Activated CD4-positive, CD25-positive, alpha-beta regulatory T cell (primary cell): ENCODE measurements at places on chromosomes 1 and 21.

GRCh38 chr21:31802331-31802730 lies 70.4 kb upstream of the SCAF4 start:
- DNase-seq = no peak

GRCh38 chr1:214899908-214900460 lies 182.6 kb upstream of the KCNK2 start:
- no peak for DNase-seq

GRCh38 chr1:30743584-30744059 lies 14.0 kb downstream of the LAPTM5 start:
- DNase-seq = no peak

- no peak for DNase-seq
Measured at GRCh38 chr1:117859901-117860300, 69.5 kb downstream of the GDAP2 start.

- DNase-seq = no peak
Measured at GRCh38 chr1:236222632-236223031, 59.1 kb downstream of the ERO1B start.

- DNase-seq = no peak
Measured at GRCh38 chr1:20555758-20556120, 3.4 kb downstream of the FAM43B start.

DNA sequence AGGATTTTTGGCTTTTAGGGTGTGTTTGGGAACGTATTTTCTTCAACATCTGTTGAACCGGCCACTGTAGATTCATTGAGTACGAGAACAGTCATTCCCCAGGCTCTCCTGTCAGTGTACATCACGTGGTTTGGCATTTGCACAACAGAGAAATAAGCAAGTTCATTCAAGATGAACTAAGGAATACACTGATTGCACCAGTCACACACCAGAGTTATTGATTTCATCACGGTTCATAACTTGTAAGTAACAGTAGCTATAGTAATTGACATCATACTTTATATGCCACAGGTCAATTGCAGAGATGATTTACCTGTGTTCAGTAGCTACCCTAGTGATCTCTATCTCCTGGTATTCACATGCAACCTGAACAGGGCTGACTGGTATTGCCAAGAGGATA lies 90.7 kb upstream of the ETS2 start:
- DNase-seq = no peak

- DNase-seq = no peak
Measured at GRCh38 chr1:145720556-145720877, 1.2 kb downstream of the CD160 start.

DNA sequence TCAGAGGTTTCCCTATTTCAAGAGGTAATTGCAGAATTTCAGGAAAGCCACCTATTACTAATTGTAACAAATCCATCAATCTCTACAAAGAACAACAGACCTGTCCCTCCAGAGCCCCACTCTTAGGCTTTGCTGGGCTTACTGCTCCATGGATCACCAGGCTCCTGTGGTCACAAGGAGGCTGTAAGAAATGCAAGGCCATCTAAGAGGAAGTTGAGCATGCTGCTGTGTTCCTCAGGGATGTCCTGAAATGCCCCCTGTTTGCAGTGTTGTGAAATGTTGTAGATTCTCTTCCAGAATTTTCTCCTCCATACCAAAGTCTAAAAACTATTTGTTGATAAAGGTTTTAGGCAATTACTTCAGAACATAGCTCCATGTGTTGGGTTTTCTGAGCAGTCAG lies 24.4 kb upstream of the DUSP23 start:
- DNase-seq = no peak

- DNase-seq = no peak
Measured at GRCh38 chr1:119713039-119713748, 1.5 kb downstream of the PHGDH start.

- no peak for DNase-seq
Measured at GRCh38 chr1:220711056-220711809, 21.1 kb downstream of the C1orf115 start.

- DNase-seq = no peak
Measured at GRCh38 chr1:24118410-24119242, 6.7 kb upstream of the MYOM3 start.

GRCh38 chr1:28354121-28354520 lies 15.4 kb upstream of the PHACTR4 start:
- DNase-seq = no peak

DNA sequence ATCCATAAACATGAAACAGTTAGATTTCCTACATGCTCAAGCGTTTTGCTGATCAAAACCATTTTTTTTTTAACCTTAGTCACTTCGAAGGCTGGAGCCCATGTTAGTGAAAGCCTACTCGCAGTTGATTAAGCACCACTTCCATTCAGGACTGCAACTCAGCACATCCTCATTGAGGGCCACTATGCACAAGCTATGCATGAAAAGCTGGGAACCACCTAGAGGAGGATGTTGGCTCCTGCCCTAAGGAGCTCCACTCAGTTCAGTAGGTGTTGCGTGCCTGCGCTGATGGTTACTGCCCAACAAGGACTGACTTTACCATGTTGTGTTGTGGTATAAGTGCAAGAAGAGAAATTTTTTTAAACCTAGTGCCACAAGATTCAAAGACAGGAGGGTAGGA lies 181.4 kb upstream of the L1TD1 start:
- no peak for DNase-seq

GRCh38 chr1:2977886-2978611 lies 43.2 kb upstream of the ACTRT2 start:
- DNase-seq = no peak

DNA sequence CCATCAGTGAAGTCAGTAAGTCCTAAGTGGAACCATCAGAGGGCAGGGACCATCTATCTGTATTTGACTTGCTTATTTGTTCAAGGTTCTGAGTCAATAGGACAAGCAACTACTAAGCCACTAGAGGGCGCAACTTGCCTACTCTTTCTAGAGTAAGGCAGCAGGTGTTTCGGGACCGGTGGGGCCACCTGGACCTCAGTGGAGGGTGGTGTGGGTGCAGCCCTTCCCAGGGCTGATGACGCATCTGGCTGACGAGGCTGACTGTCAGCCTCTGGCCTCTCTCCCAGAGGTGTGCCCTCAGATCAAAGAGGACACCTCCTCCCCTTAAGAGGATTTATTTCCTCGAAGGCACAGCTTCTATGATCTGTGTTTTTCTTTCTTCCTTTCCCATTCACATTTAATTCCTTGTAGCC lies 6.6 kb downstream of the CBR3 start:
- DNase-seq = peak; percentile 55

DNA sequence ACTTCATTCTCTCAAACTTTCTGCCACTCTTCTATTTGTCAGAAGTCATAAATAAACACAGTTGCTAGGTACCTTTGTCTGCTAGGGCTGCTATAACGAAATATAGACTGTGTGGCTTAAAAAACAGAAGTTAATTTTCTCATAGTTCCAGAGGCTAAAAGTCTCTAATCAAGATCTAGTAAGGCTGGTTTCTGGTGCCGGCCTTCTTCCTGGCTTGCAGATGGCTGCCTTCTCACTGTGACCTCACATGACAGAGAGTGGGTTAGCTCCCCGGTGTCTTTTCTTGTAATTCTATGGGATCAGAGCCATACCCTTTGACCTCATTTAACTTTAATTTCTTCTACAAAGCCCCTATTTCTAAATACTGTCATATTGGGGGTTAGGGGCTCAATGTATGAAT lies 5.9 kb downstream of the PDC start:
- no peak for DNase-seq

DNA sequence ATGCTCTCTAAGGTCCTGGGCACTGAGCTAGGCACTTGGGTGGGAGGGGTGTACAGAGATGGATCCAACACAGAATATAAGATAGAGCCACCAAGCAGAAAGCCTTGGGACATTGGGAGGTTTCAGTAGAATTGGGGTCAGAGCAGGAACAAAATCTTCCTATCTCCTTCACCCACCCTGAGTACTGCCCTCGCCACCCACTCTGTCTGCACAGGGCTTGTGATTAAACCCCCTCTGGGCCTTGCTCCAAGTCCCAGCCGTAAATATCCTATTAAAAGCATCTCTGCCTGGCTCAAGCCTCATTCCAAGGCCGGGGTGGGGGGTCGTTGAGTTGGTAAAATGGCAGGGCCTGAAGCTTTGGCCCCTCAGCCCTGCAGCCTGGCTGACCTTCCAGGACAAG lies 166.7 kb downstream of the GRIK3 start:
- no peak for DNase-seq

GRCh38 chr21:25328736-25329135 lies 278.5 kb downstream of the MRPL39 start:
- DNase-seq = no peak

- DNase-seq = no peak
Measured at GRCh38 chr1:36540056-36540455, 57.3 kb upstream of the CSF3R start.

GRCh38 chr1:3668148-3668547 lies 15.8 kb downstream of the TP73 start:
- DNase-seq = no peak

DNA sequence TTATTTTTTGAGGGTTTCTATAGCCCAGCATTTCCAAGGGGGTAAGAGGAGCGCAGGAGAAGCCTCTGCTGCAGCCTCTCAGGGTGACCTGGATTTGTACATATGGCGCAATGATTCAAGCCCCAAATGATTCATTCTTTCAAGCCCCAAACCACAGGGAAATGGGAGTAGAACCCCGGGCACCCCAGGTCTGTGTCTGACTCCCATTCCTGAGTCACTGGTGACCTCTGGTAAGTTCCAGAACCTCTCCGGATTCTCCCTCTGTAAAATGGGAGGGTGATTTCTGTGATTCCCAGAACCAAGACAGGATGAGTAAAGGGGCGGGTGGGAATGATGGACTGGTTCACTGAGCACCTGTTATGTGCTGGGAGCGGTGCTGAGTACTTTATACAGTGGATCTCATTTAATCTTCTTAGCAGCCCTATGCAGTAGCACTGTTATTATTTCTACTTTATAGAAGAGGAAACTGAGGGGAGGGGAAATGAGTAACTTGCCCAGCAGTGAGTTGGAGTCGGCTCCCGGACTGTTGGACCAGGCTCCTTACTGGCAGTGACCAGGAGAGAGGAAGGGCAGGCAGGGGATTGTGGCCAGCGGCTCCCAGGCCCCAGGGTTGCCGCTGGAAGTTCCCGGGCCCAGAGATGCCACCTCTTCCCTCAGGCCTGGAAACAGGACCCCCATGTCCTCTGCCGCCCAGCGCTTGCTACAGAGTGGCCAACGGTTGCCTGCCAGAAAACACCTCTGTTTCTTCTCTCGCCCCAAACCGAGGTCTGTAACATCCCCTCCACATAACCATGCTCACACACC lies 20.3 kb upstream of the SLC26A9 start:
- no peak for DNase-seq

DNA sequence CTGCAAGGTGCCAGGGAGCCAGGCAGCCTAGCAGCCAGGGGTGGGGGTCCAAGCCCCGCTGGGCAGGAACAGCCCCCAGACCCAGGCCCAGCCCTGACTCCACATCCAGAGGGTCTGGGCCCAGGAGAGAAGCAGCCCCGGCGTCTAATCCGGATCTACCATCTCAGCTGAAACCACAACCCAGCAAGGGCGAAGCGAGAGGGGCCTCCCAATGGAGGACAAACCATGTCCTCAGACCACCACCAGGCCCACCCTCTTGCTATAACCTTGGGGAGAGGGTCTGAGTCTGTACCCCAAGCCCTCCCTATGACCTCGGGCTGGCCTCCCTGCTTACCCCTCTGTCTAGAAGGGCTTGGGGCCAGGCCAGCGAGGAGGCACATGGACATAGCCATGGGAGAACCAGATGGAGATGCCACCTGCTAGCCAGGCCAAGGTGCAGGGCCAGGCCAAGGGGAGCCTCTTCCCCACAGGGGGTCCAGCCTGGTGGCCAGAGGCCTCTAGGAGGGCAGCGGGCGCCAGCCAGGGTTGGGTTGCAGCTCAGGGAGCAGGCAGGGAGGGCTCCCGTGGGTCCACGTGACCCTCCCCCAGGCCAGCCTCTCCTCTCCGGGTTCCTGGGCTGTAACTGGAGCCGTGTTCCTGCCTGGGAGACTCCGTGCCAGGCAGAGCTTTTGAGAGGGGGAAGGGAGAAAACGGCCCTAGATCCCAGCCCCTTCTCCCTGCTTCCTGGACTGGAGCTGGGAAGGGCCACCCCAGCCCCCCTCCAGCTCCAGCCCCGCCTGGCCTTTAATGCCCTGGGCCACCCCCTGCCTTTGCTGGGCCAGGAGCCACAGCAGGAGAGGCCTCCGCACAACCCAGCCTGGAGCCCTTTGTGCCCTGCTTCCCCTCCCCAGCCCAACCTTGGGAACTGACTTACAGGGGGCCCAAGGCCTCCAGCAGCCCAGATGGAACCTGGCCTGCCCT lies 2.5 kb downstream of the WNT9A start:
- DNase-seq = no peak

- no peak for DNase-seq
Measured at GRCh38 chr1:175118375-175119367, 51.0 kb downstream of the TNN start.

- DNase-seq = no peak
Measured at GRCh38 chr1:163346326-163346870, 24.6 kb downstream of the NUF2 start.

DNA sequence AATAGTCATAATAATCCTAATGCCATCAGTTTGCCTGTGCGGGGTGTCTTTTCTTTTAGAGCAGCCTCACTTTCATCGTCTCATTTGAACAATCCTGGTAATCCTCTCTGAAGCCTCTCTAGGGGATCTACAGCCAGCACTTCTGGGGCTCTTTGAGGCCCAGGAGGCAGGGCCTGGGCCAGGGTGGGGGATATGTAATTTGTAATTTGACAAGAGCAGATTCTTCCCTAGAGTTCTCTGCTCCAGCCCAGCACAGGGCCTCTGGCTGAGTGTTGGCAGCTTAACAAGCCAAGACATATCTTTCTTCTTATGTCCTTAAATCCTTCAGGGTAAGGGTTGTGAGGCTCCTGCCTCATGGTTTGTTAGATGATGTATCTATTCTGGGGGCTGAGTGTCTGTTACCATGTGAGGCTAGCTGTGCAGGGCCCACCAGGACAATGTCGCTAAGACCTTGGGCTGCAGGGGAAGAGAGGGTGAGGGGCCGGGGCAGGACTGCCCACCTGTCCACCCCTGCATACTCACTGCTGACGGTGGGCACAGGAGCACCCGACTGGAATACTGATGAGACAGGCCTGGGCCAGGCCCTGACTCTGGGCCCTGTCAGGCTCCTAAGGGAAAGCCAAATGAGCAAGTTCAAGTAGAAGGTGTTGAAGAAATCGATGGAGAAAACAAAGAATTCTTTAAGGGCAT lies 45.3 kb upstream of the PARP1 start:
- DNase-seq = no peak

GRCh38 chr1:2231532-2232254 lies 3.6 kb downstream of the SKI start:
- DNase-seq = peak; percentile 47

DNA sequence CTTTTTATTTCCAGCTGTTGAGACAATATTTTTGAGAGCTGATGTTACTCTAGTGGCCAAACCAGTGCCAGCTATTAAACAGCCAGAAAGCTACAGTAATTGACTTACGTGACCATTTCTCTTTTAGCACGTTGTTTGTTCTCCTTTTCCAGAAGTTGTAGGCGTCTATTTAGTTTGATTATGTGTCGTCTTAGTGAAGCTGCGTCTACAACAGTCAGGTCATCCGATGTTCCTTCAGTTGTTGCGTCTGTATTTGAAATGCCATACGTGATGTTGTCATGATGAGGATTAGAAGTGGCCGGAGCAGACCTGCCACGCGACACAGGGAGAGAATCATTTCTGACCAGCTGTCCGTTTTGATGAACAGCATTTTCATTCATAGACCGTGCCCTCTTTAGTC lies 38.2 kb downstream of the TMEM51 start:
- no peak for DNase-seq
